Umbilical cord (tissue), 2 donors: ENCODE measurements at places on chromosomes 3 and 15.

- DNase-seq, result no peak
Measured at GRCh38 chr3:31819441-31819840, 161.6 kb downstream of the OSBPL10 start.

GRCh38 chr3:140342668-140343067 lies 335.2 kb upstream of the TRIM42 start:
- no peak for DNase-seq

GRCh38 chr3:36403661-36404060 lies 23.4 kb downstream of the STAC start:
- no peak for DNase-seq

DNA sequence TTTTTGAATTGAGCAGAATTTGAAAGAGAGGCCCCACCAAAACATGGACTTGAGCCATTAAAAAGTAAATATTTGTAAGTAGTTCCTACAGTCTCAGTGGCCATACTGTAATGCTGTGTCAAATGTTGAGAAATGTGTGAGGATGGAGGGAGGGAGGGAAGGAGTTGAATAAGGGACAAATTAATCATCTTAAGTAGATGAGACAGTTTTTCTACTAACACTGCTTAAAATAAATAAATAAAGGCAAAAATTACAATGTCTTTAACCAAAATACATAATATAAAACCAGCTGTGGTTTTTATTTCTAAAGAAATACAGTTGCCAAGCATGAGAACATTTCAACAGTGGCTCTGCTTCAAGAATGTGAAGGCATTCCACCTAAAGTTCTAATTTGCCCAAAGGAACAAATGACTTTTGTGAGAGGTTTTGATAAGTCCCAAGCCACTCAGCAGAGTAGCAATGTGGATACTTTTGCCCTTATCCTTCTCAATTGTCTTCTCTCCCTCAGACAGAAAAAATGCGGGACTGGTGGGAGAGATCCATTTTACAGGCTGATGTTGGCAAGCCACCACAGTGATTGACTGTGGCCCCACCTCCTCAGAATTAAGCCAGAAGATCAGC lies 427.0 kb upstream of the RARB start:
- DNase-seq, result peak; percentile 15

DNA sequence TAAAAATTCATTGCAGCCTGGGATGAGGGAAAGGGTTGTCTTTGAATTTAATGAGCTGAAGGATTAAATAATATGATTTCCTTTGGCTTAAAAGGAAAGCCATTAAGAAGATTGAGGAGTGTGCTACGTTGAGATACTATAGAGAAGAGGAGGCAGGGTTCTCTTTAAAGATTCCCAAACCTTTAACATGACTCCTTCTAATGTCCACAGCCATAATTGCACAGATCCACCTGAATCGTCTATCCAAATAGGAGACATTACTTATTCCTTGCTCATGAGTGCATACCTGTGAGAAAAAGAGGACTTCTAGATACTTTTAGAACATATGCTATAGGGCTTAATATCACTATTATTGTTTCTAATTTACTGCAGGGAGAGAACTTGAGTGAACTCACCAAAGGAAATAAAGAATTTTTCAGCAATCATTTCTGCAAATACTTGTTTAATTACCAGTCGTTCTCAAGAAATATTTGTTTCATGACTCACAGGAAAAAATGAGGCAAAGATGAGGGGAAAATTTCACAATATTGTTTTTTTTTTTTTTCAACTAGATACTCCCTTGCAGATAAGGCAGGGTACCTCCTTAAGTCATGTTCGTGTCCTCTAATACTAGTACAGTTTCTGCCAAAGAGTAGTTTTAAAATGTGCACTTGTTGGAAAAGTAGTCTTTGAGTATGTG lies 8.9 kb upstream of the SUCNR1 start:
- peak; percentile 27 for DNase-seq

GRCh38 chr15:47663101-47663500 lies 54.2 kb upstream of the SEMA6D start:
- no peak for DNase-seq

- DNase-seq, result peak; percentile 27
Measured at GRCh38 chr3:71924721-71925120, 139.8 kb upstream of the PROK2 start.

GRCh38 chr3:128804017-128804810 lies 75.2 kb upstream of the ACAD9 start:
- DNase-seq, result peak; percentile 18
